CD4-positive, alpha-beta T cell treated with Interleukin-4 for 1 hour (primary cell): ENCODE measurements at places on chromosomes 3 and 15.

DNA sequence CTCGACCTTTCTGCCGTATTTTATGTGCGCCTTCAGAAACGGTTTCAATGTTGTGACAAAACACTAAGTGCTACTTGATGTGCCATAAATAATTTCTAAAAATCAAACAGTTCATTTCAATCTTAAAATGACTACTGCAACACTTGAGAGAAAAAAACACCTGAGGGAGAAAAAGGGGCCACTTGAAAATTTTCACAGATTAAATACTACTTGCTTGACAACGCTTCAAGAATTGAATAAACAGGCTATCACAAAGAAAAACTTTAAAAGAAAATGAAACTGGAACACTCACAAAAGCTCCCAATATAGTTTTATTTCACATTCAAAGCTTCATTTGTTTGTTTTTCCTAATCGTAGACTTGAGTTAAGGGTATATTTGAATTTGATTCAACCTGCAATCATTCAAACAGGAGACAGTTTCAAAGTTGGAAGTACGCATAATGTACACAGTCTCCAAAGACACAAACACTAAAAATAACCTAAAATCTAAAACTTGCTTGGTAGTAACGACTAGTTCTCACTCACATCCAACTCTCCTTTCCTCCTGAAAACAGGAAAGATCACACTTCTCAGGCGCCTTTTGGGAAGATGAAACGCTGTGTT is 380.7 kb downstream of the ERC2 start:
- no peak for DNase-seq

DNA sequence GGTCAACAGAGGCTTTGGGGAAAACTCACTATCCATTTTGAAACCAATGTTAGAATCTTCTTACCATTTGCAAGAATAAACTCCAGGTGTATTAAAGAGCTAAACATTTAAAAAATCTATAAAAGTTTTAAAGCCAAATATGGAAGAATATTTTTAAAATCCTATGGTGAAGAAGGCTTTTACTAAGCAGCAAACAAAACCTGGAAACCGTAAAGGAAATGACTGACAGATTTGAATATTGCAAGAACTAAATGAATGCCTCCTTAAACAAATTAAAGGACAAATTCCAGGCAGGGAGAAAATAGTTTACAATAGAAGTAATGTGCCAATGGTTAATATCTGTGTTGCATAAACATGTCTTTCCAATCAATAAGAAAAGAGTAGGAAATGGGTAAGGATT is 68.1 kb downstream of the KLF15 start:
- no peak for DNase-seq

GRCh38 chr3:37864904-37865303 is 3.2 kb downstream of the CTDSPL start:
- no peak for DNase-seq

DNA sequence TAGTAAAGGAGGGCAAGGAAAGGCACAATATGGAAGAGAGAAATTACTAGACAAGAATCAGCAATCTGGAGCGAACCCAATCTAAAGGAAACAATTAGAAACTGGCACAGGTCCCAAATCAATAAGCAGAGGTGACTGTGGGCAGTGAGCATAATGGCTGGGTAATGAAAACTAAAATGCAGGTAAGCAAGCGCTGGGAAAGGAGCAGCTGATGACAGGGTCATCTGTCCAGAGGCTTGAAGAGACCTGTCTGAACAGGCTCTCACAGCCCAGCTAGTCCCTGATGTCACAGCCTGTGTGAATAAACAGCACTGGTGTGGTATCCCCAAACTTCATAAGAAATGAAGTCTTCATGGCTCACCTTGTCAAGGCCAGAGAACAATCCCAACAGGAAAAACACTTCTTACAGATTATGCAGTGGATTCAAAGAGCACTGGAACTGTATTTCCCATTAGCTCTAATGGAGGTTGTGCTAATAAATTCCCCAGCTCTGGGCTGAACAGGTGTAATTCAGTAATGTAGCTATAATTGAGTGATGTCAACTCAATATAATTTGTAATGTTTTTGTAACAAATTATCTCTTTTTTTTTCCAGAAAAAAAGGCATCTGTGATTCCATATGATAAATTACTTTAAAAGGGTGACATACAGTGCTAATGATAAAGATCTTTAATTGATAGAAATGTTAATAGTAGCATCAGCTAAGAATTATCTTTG is 197.3 kb downstream of the FHIT start:
- DNase-seq = no peak

GRCh38 chr3:150302246-150302645 is 105.9 kb upstream of the TSC22D2 start:
- DNase-seq = no peak

DNA sequence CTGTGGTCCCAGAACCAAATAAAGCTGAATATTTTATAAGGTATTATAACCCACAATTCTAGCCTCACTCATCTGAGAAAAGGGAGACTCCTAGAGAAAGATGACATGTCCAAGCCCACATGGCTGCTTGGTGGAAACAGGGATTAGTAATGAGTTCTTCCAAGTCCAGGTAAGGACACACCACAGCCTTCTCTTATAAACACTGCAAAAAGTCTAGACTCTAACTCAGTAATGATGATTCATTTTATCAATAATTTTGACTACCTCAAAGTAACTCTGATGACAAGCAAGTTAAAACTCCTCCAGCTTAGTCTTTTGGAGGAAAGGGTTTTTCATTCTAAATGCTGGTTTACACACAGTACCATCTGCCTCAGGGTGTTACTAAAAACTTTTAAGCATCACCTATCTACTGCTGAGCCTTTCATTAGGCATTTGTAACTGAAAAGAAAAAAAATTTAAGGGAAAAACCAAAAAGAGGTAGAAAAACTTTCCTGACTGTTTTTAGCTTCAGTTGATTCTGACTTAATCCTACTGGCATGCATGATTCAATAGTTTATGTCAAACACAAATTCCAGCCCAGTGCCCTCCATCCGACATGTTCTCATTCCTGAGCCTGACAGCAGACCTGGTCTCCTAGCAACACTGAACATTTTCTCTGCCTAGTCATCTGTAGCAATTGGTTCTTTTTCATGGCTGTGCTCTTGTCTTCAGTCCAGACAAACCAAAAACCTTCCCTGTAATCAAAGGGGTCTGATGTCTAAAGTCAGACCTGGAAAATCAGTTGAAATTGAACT is 43.9 kb downstream of the P3H2 start:
- no peak for DNase-seq

DNA sequence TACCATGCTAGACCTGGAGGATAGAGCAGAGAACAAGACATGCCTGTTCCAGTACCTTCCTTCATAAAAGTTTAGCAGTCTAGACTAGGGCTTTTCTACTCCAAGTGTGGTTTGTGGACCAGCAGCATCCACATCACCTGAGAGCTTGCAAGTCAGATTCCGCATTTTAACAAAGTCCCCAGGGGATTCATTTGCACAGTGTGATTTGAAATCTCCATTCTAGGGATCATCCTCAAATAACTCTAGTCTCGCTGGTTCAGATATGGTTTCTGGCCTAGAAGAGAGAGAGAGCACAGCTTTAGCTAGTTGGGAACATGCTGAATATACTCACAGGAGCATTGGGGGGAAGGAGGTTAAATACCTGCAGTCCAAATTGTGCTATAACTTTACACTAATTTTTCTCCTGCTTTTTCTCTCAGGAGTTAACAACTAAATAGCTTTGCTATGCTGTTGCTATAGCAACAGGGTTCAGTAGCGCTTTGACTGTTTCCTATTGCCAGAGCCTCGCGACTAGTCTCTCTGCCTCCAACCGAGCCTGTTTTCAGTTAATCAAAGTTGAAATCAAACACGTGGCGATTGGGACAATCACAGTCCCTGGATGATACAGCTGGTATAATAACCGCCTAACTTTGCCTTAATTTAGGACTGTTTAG is 64.0 kb upstream of the RASGRF1 start:
- DNase-seq = no peak
